ENCODE measurements at places on chromosomes 5 and 9.

DNA sequence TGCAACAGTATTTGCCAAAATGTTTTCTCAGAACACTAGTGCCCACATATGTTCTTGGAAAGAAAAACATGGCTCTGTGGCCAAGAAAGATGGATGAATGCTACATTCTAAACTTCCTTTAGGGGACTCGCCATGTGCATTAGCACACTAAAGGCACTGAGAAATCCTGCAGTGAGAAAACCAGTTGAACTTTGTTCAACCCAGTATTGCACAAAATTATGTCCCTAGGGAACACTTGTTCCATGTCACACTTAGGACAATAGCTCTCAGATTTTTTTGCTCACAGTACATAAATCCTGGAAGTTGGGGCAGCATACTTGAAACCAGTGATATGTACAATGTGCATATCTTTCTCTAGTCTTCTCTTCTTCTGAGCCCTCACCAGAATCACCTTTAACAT is 96.6 kb downstream of the ADRB2 start:
- DNase-seq: no peak

DNA sequence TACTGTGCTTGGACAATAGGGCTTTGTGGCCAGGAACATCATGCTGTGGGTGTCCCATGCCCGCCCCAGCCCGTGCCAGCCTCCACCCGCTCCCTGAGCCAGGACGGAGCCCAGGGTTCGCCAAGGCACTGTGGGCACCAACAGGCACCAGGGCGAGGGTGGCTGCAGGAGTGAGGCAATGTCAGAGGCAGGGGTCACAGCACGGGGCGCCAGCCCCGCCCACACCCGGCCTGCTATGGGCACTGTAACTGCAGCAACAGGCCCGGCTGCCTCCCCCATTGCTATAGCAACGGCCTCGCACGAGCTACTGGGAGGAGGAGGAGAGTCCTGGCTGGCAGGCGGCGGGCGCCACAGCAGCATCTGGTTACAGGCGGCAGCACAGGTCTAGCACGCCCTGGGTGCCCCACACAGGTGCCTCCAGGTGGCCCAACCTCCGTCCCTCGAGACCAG is 2.5 kb downstream of the ABCA2 start:
- DNase-seq: no peak

DNA sequence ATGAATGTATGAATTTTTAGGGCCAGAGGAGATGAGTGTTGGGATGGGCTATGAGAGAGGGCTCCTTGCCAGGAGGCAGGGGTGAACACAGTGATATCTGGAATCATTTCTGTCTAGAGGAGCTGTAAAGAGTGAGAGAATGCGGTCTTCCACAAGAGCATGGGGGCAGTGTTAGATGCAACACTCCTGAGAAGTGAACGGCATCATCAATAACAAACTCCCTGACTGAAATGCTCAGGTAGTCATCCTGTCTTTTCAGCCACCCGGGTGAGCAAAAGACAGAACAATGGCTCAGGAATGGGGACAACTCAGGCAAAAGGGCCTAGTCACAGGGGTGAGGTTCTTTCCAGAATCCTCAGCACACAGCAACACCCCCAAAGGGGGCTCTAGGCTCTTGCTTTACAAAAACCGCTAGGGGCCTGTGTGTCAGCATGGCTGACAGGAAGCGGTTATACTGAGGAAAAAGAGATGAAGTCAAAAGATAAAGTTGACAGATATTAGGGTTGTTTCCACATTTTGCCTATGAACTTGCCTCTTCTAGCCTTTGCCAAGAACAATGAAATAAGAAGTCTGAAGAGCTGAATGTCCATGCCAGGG is 104.6 kb upstream of the LRRTM2 start:
- DNase-seq: no peak

GRCh38 chr5:138929571-138929955 is 54.4 kb upstream of the LRRTM2 start:
- no peak for DNase-seq

DNA sequence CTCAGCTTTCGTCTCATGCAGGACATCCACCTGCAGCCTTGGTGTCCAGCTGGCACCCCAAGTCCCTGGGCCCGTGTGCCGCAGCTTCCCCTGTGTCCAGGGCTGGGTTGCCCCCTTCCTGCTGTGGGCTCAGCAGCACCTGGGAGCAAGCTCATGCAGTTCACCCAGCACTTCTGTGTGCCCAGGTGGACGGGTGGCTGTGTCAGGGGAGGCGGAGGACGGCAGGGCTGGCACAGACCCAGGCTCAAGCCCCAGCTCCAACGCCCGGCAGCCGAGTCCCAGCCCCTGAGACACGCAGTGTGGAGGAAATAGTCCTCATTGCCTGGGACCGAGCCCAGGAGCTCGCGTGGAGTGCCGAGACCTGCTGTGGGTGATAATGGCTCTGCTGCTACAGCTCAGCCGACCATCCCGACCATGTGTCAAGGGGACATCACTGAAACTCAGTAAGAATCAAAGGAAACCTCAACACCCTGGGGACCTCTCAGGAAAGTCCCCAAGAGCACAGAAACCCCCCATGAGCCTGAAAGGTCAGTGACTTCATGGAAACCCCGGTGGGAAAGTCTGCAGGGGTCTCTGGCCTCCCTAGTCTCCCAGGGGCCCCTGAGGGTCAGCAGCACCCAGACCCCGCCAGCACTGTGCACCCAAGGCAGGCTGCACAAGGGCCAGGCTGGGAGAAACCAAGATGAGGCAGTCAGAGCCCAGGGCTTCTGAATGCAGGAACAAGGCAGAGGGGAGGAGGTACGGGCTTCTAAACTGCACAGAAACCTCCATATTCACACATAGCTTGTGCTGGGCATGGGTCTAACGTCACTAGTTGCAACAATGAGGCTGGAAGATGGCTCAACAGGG is 38.8 kb downstream of the LPCAT1 start:
- no peak for DNase-seq

GRCh38 chr9:6639622-6640021 is 5.9 kb downstream of the GLDC start:
- DNase-seq: no peak

- no peak for DNase-seq
Measured at GRCh38 chr9:114093031-114093471, 6.0 kb downstream of the KIF12 start.

- DNase-seq: no peak
Measured at GRCh38 chr9:72843520-72844439, 109.1 kb downstream of the ALDH1A1 start.

DNA sequence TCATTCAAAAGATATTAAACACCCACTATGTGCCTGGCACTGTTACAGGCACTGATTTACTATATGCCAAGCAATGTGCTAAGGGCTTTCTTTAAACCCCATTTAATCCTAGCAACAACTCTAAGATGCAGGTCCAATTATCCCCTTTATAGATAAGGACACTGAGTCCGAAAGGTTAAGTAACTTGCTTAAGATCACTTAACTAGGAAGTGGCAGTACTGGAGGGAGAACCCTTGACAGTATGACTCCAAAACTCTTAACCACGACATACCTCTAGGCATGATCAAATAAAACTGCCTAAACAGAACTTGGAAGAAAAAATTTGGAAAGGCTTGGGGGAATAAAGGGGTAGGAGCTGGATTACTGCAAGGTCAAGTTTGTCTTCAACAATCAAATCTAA is 1.7 kb downstream of the RAB14 start:
- no peak for DNase-seq

GRCh38 chr9:129640086-129640870 is 1.7 kb downstream of the ASB6 start:
- no peak for DNase-seq

GRCh38 chr5:115961381-115962238 is 665 bp upstream of the LVRN start:
- DNase-seq: no peak

GRCh38 chr5:122703203-122703602 is 71.7 kb upstream of the SNX2 start:
- no peak for DNase-seq

GRCh38 chr5:7857926-7858632 is 7.1 kb upstream of the CFAP90 start:
- no peak for DNase-seq

DNA sequence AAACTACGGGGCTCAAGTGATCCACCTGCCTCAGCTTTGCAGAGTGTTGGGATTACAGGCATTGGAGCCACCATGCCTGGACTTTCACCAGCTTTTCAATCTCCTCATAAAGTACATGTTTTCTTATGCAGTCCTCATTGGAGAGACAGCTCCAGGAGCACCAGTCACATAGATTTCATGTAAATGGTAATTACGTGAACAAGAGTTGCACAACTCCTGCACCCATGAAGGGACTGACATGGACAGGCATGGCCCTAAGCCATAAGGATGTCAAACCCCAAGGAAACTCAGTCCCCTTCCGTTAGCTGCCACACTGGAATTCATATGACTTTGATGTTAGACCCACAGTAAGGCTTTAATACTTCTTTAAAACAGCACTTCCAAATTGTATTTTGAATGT is 7.6 kb upstream of the ADGRV1 start:
- DNase-seq: no peak

GRCh38 chr9:116812231-116813030 is 125.3 kb downstream of the TRIM32 start:
- no peak for DNase-seq

GRCh38 chr9:20280330-20280729 is 342.0 kb downstream of the MLLT3 start:
- no peak for DNase-seq

DNA sequence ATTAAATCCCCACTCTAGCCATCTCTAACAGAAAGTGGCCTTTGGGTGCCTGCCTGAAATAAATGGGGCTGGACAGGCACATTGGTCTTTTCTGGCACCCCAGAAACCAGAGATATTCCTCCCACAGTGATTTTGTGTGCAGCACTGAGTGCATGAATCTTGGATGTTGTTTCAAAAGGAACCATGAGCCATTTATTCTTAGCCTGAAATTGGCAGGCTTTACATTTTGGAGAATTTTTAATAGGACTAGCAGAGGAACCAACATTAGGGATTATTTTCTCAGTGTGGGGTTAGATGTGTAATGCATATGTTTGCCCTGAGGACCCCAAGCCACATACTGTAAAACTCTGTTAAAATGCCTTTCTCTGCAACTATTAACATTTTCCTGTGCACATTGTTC is 451.3 kb downstream of the NFIB start:
- no peak for DNase-seq

GRCh38 chr5:35794328-35794619 is 62.4 kb upstream of the IL7R start:
- DNase-seq: no peak
